GM04503 (cell line): ENCODE measurements at places on chromosomes 6 and 20.

DNA sequence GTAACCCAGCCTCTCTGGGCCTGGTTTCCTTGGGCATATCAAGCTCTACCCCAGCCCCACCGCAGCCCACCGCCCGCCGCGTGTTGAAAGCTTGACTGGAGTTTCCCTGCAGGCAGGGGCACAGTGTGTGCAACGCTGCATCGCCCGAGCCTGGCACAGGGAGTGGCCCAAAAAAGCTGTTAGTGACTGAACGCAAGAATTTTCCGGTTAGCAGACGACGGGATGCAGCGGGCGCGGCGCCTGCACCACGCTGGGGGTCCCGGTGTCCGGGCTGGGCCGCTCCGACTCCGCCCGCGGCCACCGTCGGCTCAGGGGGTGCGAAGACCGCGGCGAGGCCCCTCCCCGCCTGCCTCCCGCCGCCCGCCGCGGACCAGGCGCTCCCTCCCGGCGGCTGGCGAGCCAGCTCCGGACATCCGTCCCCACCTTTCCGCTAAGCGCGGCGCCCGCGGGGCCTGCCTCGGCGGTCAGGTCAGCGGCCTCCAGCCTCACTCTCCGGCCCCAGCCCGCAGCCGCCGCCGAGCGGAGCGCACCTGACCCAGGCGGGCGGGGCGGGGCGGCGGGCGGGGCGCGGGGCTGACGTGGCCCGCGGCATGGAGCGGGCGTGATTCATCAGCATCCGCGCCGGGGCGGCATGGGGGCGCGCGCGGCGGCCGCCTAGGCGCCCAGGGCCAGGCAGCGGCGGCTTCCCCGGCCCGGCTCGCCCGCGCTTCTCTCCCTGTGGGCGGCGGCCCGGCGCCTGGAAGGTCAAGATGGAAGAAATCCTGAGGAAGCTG, at the start of gene ARFGEF3:
Gene ARFGEF3, plus strand, starts transcription at position 602 of the 773 bp plus-strand sequence. Its CDS starts 148 bp downstream, at position 750.
- no peak for DNase-seq

- no peak for DNase-seq
These were observed 12.6 kb downstream of the ADTRP start for GRCh38 chr6:11766043-11766442.

DNA sequence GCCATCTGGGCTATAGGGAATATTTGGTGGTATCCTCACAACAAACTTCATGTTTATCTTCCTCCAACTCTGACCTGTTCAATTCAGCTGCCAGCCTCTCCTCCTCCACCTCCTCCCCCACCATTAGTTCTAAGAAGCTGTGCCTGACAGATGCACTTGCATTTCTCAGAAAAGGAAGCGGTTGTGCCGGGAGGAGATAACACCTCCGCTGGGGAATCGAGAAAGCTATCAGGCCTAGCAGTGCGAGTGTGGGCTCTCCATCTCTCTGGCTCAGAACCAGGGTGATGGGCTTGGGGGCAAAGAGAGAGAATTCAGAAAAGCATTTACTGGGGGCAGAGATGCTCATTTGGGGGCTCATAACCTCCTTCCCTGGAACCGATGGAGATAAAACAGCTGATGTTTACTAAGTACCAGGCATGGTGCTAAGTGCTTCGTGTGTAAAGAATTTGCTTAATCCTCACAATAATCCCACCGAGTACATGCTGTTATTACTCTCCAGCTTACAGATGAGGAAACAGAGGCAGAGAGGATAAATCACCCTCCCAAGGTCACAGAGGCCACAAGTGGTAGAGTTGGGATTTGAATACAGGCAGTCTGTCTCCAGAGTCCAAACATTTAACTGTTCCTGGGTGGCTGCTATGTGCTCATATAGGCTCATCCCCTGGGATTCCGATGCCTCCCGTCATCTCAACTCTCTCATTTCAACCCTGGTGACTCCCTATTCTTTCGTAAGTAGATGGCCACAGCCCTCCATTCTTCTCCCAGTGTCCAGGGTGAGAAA, 38.3 kb downstream of the COX4I2 start:
- no peak for DNase-seq

DNA sequence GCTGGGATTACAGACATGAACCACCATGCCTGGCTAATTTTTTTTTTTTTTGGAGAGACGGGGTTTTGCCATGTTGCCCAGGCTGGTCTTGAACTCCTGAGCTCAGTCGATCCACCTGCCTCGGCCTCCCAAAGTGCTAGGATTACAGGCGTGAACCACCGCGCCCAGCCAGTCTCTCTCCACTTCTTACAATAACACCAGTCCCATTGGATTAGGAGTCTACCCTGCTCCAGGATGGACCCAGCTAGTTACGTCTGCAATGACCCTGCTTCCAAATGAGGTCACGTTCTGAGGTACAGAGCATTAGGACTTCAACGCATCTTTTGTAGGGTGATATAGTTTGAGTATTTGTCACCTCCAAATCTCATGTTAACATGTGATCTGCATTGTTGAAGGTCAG, 146.9 kb upstream of the MYLIP start:
- DNase-seq: no peak

- peak; percentile 47 for DNase-seq
These were observed 61.4 kb downstream of the CEBPB start for GRCh38 chr20:50251992-50252511.

DNA sequence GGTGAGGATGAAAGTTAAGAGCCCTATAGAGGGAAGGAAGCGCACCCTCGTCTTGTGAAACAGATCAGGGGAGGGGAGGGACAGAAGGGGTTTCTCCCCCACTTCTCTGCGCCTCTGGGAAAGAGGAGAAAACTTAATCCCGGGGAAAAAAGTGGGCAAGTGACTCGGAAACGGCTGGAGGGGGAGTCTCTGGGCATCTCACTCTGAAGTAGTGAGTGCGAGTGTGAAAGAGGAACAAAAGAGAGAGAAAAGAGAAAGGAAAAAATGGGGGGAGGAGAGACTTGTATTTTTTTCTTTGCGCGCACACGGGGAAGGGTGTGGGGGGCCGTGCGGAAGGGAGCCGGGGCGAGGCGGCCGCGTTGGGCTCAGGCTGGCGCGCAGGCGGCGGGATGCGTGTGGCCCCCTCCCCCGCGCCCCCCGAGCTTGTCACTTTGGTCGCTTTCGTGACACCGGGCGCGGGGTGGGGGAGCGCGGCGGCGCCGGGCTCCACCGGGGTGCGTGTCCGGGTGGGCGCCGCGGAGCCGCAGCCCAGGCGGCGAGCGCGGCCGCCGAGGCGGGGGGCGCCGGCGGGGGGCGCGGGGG, 454 bp downstream of the L3MBTL3 start:
- no peak for DNase-seq

DNA sequence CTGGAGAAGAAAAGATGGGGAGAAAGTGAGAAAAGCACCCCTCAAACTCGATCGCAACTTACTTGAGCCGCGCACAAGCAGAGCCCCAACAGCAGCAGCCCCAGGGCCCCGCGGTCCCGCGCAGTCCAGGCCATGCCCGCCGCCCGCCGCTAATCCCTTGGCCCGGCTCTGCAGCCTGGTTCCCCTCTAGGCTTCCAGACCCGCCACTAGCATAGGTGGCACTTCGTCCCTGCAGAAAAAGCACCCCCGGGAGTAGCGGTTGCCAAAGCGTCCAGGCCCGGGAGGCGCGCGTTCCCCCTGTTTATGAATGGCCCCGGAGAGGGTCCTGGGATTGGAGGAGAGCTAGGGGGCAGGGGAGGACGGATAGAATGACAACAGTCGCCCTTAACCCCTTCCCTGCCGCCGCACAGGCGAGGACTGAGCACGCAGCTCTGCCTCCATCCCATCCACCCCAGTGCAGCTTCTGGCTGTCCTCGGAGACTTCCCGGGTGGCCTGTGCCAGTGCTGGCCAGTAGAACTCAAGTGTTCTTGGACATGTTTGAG, 19.9 kb downstream of the COL9A1 start:
- DNase-seq: no peak

DNA sequence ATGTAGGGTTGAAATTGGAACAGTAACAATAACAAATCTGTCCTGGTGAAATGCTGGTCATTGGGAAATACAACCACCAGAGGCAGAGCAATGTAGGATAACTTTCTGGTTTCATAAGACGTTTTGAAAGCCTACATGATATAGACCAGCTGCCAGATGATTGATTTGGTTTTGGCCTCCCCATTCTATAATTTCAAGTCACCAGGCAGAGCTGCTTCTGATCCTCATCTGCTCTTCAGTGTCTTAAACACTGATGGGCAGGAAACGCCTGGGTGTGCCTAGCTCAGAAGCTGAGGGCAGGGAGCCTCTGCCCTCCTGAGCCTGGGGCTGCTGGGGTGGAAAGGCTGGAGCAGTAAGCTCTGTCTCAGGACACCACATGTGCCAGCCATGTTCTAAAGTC, 24.5 kb downstream of the DHX35 start:
- no peak for DNase-seq

- DNase-seq: no peak
These were observed 167.3 kb downstream of the GRM4 start for GRCh38 chr6:33978412-33979150.

DNA sequence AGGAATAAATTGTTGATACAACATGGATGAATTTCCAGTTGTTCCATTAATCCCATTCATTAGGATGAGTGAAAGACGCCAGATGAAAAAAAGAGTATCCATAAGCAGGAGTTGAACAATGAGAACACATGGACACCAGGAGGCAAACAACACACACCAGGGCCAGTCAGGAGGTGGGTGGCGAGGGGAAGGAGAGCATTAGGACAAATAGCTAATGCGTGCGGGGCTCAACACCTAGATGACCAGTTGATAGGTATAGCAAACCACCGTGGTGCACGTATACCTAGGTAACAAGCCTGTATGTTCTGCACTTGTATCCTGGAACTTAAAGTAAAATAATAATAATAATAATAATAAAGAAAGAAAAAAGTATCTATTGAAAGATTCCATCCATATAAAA, 11.1 kb downstream of the PCED1A start:
- DNase-seq: no peak

DNA sequence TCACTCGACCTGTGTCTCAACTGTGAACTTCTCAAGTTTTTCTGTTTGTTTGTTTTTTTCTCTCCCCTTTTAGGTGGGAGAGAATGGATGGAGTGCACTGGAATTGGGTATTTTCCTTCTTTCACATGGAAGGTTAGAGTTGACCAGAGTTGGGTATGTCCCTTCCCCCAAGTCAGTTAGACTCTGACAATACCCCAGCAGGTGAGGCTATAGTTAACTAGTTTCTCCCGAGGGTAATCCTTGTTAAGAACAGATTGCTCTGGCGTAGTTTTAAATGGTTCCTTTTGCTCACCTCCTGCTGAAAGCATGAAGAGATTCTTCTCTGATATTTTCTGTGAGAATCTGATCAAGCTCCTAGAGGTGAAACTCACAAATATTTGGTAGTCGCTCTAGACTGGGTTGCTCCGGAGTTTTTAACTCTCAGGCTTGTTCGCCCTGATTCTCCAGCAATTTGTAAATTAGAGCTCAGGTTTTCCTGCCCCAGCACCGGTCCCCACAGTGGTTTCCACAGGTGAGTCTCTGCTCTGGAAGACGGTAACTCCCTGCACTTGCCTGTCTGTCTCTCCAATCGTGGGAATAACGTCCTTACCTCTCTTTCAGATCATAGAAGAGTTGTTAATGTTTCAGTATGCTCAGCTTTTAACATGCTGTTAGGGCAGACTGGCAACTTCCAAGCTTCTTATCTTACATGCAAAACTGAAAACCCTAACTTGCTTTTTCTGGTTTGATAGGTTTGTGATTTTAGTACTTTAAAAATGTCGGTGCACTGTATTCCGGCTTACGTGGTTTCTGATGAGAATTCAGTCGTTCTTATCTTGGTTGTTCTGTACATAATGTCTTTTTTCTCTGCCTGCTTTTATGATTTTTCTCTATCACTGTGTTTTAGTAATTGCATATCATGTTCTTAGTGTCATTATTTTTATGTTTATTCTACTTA, 111.2 kb upstream of the HIVEP1 start:
- no peak for DNase-seq

DNA sequence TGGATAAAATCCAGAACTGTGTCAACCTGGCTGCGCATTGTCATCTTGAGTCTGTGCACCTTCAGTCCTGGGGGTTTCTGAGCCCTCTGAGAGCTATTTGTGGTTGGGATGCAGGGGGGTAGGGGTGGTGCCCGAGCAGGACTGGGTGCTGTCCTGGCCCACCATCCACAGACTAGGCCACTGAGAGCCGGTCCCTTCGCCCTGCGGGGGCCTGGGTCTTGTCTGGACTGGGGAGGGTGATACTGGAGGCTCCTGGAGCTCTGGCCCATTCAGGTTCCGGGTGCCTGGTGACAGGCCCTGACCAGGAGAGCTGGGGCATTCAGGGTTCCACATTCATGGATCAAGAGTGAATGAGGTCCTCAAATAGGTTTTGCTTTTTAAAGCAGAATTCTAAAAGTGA, 20.9 kb downstream of the SPDEF start:
- no peak for DNase-seq

DNA sequence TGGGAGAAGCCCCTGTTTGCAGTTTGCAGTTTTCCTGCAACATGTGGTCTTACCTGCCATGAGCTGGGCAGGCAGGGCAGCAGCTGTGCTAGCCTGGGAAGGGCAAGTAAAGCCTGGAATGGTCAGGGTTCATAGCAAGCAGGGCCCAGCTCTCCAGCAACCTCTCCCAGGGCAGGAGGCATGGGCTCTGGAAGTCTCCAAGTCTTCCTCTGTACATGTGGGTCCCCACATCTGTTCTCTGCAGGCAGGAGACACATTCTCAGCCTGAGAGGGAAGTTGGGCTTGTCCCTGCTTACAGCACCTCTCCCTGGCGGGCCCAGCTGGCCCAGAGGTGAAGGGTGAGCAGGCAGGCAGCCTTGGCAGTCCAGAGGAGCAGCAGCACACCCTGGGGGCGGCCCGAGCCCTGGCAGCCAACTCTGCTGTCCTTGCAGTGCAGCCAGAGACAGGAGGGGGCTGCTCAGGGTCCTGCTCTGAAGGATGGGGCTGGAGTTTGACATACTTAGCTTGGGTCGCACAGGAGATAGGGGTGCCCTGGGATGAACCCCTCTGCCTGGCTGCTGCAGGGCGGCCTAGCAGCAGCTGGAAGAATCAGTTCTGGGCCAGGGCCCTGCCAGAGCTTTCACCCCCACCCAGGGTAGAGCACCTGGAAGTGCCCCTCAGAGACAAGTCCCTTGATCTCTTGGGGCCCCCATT, 176.0 kb downstream of the MRPL14 start:
- no peak for DNase-seq

- DNase-seq: no peak
These were observed 47.7 kb downstream of the ATXN1 start for GRCh38 chr6:16713597-16713996.

DNA sequence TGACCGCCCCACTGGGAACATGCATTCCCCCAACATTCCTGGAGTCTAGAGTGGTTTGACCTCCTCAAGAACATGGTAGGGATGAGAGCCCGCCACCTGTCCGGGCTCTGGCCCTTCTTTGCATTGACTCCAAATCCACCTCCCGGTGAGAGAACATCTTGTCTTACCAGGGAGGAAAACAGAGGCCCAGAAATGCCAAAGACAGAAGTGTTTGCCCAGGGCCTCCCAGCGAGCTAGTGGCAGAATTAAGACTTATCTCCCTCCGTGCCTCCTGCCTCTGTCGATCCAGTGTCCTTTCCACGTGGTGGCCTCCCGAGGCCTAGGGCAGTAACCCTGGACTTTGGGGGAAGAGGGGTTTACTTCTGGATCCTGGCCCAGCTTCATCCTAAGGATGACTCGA, 134.8 kb downstream of the JPH2 start:
- no peak for DNase-seq

- no peak for DNase-seq
These were observed 233.1 kb upstream of the FERMT1 start for GRCh38 chr20:6355754-6356451.

GRCh38 chr20:43187476-43188233, 2.1 kb downstream of the PTPRT start:
- no peak for DNase-seq

GRCh38 chr6:21078497-21078896, 515.1 kb upstream of the SOX4 start:
- DNase-seq: no peak
